ENCODE measurements at places on chromosomes 6 and 20.

GRCh38 chr6:134962421-134962820 is 12.5 kb upstream of the ALDH8A1 start:
- no peak for DNase-seq

DNA sequence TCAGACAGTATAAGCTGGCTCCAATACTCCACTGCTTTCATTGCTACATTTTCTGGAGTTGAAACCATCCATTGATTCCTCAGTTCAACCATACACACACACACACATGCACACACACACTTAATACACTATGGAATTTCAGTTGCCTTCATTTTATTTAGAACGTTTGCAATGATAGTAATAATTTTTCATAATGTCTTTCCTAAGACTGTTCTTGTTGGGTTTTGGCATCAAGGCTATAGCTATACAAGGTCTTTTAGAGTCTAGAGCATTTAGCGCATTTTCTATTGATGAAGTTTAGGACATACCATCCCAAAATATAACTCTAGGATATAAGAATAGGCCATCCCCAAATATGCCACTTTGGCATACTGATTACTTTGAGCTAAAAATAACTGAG is 15.5 kb upstream of the TPD52L1 start:
- no peak for DNase-seq

GRCh38 chr20:34091637-34092200 is 20.3 kb downstream of the EIF2S2 start:
- DNase-seq = no peak

- no peak for DNase-seq
Measured at GRCh38 chr6:142870787-142871415, 74.1 kb downstream of the HIVEP2 start.

GRCh38 chr6:26234421-26235301 is 130.3 kb upstream of the BTN3A2 start:
- no peak for DNase-seq

DNA sequence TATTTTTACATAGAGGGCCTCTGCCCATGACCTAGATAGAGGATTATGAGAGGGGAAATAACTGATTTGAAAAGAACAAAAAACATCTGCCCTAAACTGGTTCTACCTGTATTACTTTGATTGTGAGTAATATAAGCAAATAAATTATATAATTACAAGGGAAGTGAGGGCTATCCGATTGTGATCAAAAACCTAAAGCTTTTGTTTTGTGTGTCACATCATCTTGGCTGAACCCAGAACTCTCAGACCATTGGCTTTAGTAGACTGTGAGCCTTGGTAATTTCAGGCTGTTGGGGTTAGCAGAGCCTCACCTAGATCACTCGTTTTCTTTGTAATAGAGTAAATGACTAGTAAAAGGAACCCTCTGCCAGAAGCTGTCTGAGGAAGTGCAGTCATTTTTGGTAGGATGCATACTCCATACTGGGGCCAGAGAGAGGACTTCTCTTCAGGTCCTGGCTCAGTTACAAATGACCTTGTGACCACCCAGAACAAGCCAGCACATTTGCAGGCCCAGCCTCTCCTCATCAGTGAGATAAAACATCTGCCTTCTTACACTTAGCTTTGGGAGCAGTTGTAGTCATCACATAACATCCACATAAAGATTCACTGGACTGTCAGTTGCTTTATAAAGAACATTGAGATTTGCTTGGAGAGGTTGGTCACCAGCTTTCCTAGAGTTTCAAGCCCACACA is 13.5 kb downstream of the STK35 start:
- no peak for DNase-seq

DNA sequence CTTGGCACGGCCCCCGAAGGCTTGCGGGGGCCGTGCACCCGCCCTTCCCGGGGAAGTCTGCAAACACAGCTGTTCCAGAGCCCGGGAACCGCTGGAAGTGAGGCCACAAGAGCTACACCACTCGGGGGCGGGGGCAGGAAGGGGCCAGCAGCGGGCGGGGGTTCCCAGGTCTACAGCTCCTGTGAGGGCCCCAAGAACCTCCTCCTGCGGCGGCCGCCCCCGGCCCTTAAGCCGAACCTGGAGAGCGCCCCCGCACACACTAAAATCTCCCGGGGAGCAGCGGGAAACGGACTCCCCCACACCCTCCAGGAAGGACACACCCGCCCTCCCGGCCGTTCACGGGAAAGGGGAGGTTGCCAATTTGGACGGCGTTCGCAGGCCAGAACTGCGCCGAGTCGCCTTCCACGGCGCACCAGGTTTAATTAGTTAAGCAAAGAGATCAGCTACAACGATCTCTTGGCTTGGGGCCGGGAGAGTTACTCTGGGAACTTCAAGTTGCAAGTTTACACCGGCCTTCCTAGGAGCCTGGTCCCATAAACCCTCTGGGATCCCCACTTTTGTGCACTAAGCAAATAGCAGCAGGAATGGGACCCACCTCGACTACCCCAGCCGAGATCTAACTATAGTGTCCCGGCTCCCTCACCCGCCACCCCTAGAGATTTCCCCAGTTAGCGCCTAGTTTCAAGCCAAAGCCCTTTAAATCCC is 1.7 kb downstream of the JAG1 start:
- DNase-seq = no peak

DNA sequence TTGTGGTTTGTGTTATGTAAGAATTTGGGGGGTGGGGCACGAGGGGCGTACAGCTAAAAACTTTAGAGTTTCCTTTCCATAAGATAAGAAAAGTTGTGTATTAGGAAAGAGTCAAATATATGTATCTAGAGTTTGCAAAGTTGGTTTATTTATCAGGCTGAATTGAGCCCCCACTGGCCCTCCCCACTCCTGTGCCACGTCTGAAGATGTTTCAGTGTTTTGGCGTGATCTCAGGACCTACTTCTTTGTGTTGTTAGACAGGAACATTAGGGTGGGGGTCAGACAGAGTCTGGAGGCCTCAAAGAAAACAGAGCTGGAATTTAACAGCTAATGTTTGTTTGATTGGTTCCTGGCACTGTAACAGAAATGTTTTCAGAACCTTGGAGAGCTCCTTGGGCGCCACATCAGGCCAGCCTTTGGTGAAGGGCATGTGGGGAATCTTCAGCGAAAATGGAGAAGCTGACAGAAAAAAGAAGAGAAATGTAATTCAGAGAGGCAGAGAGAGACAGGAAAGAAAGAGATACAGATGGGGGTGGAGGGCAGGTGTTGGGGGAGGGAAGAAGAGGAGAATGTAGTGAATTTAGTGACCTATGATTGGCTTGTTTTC is 674 bp downstream of the NRSN1 start:
- no peak for DNase-seq

GRCh38 chr6:336159-337114 is 44.1 kb downstream of the DUSP22 start:
- DNase-seq = no peak

DNA sequence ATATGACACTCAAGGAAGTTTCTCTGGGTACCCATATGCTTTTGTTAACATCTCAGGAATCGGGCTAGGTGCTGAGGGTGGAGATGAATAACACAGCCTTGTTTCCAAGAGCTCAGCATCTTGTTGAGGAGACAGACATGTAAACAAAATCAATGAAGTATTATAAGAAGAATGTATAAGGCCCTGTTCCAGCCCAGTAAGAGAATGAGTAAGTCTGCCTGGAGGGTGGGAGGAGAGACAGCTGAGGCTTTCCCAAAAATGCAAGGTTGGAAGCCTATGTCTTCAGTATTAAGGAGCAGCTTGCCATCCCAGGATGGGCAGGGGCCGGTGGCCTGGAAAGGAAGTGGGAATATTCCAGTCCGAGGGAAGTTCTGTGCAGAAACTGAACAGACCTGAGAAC is 615.3 kb upstream of the BTBD3 start:
- no peak for DNase-seq

DNA sequence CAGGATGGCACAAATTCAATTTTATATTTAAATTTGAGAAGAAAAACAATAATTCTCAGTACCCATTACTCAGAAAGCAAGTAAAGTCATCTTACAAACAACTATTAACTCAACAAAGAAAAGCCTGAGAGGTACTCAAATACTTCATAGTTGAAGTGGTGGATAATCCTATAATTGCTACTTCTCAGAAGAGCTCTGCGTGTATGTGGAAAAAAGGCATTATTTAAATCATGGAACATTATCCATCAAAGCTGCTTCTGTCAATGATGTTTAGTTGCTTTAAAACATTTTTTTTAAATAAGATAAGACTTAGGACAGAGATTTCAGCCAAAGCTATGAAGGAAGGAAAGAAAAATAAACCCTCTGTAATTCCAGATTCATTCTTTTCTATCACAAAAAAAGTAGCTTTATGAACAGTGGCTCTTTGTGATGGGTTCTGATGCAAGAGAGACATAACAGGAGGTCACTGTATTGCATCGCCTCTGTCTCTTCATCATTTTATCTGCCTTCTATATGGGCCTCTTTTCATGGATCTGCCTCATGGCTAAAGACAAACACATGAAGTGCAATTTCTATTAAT is 367.9 kb upstream of the SLC35B3 start:
- no peak for DNase-seq

GRCh38 chr6:46821458-46821881 is 28.3 kb downstream of the MEP1A start:
- DNase-seq = no peak

GRCh38 chr20:17928633-17929311 is 39.8 kb downstream of the SNX5 start:
- DNase-seq = no peak

DNA sequence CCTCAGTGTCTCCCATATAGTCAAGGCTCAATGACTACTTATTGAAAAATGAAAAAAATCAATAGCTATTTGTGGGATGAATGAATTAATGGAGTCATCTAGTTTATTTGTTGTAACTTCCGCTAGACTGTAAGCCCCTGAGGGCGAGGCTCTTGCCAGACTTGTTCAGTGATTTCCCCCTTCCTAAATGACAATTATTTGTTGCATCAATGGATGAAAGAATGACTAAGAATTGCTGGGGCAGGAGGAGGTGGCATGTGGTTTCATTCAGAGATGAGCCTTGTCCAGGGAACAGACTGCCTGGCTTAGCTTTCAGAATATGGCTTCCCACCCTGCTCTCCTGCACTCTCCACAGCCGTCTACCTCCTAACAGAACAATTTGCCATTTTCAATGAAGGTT is 1.1 kb upstream of the PRELID3B start:
- DNase-seq = no peak

GRCh38 chr6:12899046-12899833 is 182.7 kb downstream of the PHACTR1 start:
- no peak for DNase-seq

GRCh38 chr6:44264154-44265006 is 971 bp downstream of the NFKBIE start:
- no peak for DNase-seq

- no peak for DNase-seq
Measured at GRCh38 chr6:52420668-52421358, 671 bp downstream of the EFHC1 start.

DNA sequence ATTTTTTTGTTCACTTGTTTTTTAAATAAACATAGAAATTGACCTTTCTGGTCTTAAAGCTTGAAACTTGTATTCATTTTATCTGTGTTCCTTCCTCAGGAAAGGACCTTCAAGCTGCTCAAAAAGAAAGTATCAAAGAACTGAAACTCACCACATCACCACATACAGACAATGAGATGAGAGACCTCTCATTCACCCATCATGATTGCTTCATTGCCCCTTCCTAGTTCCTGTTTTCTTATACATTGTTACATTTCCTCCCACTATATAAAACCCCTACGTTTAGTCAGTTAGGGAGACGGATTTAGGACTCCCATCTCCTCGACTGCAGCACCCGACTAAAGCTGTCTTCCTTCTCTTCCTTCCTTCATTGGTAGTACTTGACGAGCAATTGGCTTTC is 180.5 kb upstream of the OPRM1 start:
- no peak for DNase-seq

DNA sequence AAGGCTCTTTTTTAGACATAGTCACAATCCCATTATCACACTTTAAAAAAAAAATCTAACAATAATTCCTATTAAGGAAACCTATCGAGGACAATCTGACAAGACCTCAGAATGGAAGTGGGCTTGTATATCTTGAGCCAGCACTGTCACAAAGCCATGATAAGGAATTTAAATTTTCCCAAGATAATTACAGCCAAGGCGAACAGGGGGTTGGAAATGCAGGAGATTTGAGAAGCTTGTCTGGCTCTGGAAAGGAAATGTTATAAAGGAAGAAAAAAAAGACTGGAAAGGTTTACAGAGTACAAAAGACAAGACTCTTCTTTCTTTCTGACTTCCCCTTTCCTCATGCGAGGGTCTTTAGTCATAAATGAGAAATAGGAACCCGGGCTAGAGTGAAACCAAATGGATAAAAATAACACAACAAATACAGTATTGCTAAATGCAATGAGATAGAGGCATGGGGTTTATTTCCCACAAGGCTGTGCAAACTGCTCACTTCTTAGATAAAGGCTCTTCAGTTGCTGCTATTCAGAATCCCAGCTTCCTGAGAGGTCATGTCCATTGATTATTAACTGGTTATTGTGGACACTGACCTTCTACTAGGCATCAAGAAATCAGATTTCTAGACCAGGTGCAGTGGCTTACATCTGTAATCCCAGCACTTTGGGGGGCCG is 13.4 kb upstream of the GHRH start:
- no peak for DNase-seq

- peak; percentile 15 for DNase-seq
Measured at GRCh38 chr20:30168025-30168799, 1089.3 kb upstream of the DEFB115 start.

- no peak for DNase-seq
Measured at GRCh38 chr6:30450909-30451841, 38.1 kb upstream of the HLA-E start.

GRCh38 chr20:49656304-49656703 is 57.4 kb downstream of the B4GALT5 start:
- DNase-seq = no peak

GRCh38 chr6:168708526-168708925 is 267.5 kb downstream of the SMOC2 start:
- no peak for DNase-seq

- DNase-seq = no peak
Measured at GRCh38 chr6:169085466-169085865, 168.2 kb downstream of the THBS2 start.

- DNase-seq = no peak
Measured at GRCh38 chr6:77105091-77105490, 358.2 kb downstream of the HTR1B start.

Data from effector memory CD4-positive, alpha-beta T cell (primary cell).